ENCODE measurements at places on chromosomes 2 and 18. TPM values are rescaled to one million over a fixed set of nuclear protein-coding genes. Genes with fewer than 3 reads are reported as not detected.
A peak's percentile ranks its signal among the peaks of the same experiment; 100 is the strongest.

GRCh38 chr2:12232876-12233275, 483.9 kb upstream of the TRIB2 start:
- DNase-seq: no peak
- no peak overlapping the region for H3K4me3 ChIP-seq
- H3K4me1 ChIP-seq: 0 out of 2 replicates have a peak, but pooled peaks cover 2% of the 10 kb centered on the region

- DNase-seq: no peak
- H3K27me3 ChIP-seq: no peaks in the 10 kb centered on the region
- no peaks in the 10 kb centered on the region for H3K4me1 ChIP-seq
- H3K27ac ChIP-seq: no peak overlapping the region
- H3K4me3 ChIP-seq: no peak overlapping the region
- H3K36me3 ChIP-seq: no peaks in the 10 kb centered on the region
Measured at GRCh38 chr2:133713049-133713580, 144.9 kb upstream of the NCKAP5 start.

DNA sequence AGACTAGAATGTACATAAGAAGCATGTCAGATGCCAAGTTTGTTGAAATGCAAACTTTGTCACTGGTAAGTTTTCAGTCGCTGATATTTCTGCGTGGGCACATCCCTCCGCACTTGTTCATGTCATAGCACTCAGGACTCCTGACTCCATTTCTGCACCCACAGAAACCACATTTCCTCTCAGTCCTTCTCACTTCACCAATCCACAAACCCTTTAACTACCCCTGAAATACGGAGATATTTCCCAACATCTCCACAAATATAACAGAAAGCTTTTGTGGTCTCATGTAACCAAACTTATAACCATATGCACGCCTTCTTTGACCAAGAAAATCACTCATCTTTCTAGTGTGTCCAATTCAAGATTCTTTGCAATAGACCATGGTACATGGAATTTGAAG, 276.9 kb upstream of the ERBB4 start:
- no peak overlapping the region for H3K27ac ChIP-seq
- DNase-seq: no peak
- H3K4me3 ChIP-seq: no peak overlapping the region
- no peaks in the 10 kb centered on the region for H3K36me3 ChIP-seq
- H3K4me1 ChIP-seq: no peaks in the 10 kb centered on the region

DNA sequence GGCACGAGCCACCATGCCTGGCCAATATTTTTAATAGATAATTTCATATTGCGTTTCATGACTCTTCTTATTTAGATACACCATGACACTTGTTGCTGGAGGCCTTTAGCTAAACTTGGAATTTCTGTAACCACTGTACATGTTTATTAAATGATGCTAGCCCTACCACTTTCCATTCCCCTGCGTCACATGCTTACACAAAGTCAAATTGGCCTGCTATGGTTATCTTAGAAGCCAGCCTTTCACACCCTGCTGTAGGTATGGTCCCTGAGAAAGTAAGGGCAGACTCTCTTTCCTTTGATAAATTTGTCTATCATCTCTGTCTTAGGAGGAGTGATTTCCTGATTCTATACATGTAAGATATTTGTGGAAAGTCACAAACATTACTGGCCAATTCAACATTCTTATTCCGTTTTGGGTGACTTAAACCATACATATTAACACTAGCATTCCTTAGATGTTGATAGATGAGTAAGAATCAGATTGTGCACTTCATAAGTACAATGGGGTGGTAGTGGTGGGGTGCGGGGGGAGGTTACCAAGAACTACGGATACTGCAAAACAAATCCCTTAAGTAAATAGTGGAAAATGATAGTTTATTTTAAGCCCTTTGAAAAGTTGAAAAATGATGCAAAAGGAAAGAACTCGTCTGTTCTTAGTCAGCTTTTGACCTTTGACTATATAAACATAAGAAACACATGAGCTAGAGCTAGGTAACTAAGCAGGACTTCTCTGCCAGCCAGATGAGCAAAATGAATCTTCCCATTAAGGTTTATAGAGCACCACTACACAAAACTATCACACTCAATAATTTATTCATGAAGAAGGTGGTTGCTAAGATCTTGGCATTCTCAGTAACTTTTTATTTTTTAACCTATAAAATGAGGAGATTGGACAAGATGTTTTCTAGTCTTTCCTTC, 7.9 kb upstream of the NDUFV2 start:
- no peaks in the 10 kb centered on the region for H3K27me3 ChIP-seq
- H3K27ac ChIP-seq: no peak overlapping the region
- H3K4me3 ChIP-seq: no peak overlapping the region
- H3K36me3 ChIP-seq: no peaks in the 10 kb centered on the region
- H3K4me1 ChIP-seq: peaks cover 5% of the 10 kb centered on the region

- DNase-seq: peak; percentile 28
- H3K27ac ChIP-seq: no peak overlapping the region
- H3K4me1 ChIP-seq: no peaks in the 10 kb centered on the region
- no peak overlapping the region for H3K4me3 ChIP-seq
Measured at GRCh38 chr2:202104286-202104870, 31.3 kb downstream of the KIAA2012 start.

GRCh38 chr2:217075268-217076057, 215.6 kb upstream of the TNP1 start:
- H3K4me3 ChIP-seq: no peak overlapping the region
- H3K4me1 ChIP-seq: no peaks in the 10 kb centered on the region
- H3K27ac ChIP-seq: no peak overlapping the region
- no peaks in the 10 kb centered on the region for H3K27me3 ChIP-seq

DNA sequence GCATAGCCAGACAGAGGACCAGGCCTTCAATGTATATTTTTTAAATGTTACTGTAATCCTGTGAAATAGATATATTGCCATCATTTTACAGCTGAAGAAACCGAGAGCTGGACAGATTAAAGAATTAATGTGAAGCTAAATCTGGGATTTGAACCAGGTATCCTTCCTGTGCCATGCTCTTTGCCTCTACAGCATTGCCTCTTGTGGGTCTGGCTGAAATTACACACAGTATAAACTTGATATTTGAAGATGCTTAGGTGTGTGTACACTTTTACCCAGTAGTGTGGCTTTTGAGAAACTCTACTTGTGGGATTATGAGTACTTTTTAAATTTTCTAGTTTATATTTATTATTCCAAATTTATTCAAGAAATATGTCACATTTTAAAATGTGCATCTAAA, 264.5 kb downstream of the CNTNAP5 start:
- no peaks in the 10 kb centered on the region for H3K27me3 ChIP-seq
- DNase-seq: no peak
- H3K27ac ChIP-seq: no peak overlapping the region
- H3K36me3 ChIP-seq: no peaks in the 10 kb centered on the region
- H3K4me1 ChIP-seq: no peaks in the 10 kb centered on the region
- H3K4me3 ChIP-seq: no peak overlapping the region

DNA sequence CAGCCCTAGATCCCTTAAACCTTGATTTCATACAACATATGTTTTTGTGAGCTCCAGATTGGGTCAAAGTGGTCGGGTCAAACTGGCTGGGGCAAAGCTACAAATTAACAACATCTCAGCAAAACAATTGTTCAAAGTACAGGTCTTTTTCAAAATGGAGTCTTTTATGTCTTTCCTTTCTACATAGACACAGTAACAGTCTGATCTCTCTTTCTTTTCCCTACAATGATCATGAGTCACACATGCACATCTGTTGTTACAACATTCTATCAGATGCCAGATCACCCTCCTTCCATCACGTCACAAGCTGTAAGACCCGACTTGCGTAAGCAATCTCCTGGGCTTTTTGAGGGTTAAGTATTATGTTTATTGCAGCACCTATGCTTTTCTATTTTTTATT, 55.1 kb downstream of the RHOB start:
- no peaks in the 10 kb centered on the region for H3K27me3 ChIP-seq
- no peak overlapping the region for H3K4me3 ChIP-seq
- no peak for DNase-seq
- H3K27ac ChIP-seq: no peak overlapping the region
- H3K4me1 ChIP-seq: no peaks in the 10 kb centered on the region

DNA sequence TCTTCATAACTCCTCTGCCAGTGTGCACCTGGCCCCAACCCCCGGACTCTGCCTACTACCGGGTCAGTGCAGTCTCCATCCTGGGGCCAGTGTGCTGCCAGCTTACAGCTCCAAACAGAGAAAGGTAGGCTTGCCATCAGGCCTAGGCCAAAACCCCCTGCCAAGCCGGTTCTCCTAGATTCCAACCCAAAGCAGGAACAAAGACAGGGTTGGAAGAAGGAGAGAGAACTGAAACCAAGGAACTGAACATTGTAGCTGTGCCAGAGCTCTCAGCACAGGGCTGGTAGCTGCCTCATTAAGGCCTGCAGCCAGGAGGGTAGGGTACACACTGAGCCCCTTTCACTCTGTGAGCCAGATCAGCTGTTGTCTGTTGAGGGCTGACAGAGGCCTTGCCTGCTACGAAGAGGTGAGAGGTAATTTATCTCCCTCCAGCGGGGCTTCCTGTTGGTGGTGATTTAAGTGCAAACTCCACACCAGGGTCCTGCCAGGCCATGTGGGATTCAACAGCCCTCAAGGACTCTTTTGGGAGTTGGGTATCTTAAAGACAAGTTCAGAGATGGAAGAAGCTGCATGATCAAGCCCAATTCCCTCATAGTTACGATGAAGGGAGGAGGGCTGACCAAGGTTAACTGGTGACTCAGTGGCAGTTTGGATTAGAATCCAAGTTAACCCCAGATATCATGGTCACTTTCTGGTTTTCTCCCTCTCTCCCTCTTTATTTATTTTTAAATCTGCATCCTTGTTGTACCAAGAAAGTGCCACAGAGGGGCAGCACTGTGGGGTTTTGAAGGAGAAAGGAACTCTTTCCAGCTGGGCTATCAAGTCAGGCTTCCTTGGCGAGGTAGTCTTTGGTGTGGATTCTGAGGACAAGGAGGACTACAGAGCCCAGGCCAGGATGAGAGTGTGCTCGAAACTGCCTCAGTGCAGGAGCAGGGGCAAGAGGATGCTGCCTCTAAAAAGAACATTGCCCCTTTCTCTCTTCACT, 48.1 kb downstream of the CYRIA start:
- no peak overlapping the region for H3K27ac ChIP-seq
- H3K4me1 ChIP-seq: no peaks in the 10 kb centered on the region
- H3K27me3 ChIP-seq: peaks cover 8% of the 10 kb centered on the region
- no peaks in the 10 kb centered on the region for H3K36me3 ChIP-seq

GRCh38 chr2:95005726-95006125, 19.8 kb upstream of the MAL start:
- no peak for DNase-seq
- no peaks in the 10 kb centered on the region for H3K4me1 ChIP-seq
- no peak overlapping the region for H3K27ac ChIP-seq
- H3K4me3 ChIP-seq: no peak overlapping the region
- H3K27me3 ChIP-seq: no peaks in the 10 kb centered on the region

DNA sequence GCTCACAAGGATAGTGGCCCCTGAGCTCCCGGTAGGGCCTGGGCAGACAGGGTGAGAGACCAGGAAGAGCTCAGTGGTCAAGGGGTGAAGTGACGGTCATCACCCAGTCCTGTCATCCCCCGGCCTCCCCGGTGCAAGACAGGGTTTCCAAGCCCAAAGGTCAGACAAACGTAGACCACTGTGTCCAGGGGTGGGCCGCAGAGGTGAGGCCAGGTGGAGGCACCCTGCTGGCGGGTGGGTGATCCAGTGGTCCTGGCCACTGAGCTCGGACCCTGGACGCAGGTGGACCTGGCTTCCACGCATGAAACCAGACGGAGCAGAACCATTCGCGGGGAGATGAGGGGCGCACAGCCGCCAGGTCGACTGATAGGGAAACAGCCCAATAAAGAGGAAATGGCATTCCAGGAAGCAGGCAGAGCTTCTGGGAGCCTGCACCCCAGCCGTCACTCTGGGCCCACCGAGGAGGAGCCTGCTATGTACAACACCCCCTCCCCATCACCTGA, 14.4 kb upstream of the SNED1 start:
- no peak overlapping the region for H3K27ac ChIP-seq
- peaks cover 14% of the 10 kb centered on the region for H3K4me1 ChIP-seq
- no peak for DNase-seq
- H3K27me3 ChIP-seq: no peaks in the 10 kb centered on the region

Gene GFPT1
- total RNA-seq: 53.0 TPM

DNA sequence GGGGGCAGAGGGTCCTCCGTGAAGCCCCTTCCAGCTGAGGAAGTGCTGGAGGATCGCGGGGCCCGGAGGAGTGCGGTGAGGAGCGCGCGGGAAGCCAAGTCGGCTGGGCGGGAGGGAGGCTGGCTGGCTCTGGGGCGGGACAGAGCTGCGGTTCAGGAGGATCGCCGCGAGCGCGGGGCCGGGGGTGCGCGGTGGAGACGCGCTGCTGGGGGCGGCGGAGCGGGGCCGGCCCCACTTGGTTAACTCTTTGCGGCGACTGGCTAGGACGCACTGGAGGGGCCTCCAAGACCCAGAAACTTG, 464 bp downstream of the CYBRD1 start:
- H3K27me3 ChIP-seq: peaks cover 45% of the 10 kb centered on the region
- peaks cover 8% of the 10 kb centered on the region for H3K4me1 ChIP-seq
- no peak overlapping the region for H3K27ac ChIP-seq
- no peak for DNase-seq
- peak overlapping the region; percentile 63 for H3K4me3 ChIP-seq

- peaks cover 17% of the 10 kb centered on the region for H3K4me1 ChIP-seq
- no peak for DNase-seq
- H3K36me3 ChIP-seq: no peaks in the 10 kb centered on the region
- H3K27me3 ChIP-seq: no peaks in the 10 kb centered on the region
- peak overlapping the region; percentile 77 for H3K27ac ChIP-seq
- peak overlapping the region; percentile 55 for H3K4me3 ChIP-seq
Measured at GRCh38 chr2:176137906-176138305, 8.4 kb downstream of the HOXD8 start.

DNA sequence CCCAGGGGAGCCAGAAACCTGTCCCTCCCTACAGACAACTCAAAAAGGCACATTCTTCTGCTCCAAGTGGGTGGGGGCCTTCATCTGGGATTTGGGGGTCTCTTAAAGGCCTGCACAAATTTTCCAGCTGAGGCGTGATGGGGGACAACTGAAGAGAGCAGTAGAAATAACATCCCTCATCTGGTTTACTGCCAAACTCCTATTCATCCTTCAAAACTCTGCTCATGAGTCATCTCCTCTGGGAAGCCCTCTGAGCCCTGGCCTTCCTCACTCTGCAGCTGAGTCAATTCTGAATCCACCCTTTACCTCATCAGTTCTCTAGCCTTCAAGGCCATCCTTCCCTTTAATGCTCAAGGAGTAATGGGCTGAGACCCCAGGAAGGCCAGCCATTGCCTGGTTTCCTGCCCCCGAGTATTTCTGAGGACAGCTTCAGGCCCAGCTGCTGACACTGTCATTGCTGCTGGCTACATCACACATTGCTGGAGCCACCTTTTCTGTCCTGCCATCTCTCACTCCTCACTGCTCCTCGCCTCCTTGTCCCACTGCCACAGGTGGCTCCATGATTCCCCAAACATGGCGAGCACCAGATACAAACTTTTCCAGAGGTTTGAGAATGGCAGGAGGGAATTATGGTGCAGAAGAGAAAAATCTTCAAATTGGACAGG, 32.2 kb upstream of the GLI2 start:
- H3K4me3 ChIP-seq: no peak overlapping the region
- peak; percentile 83 for DNase-seq
- H3K27me3 ChIP-seq: no peaks in the 10 kb centered on the region
- H3K4me1 ChIP-seq: peaks cover 8% of the 10 kb centered on the region
- H3K36me3 ChIP-seq: no peaks in the 10 kb centered on the region

Gene KIAA2012
- total RNA-seq: not detected

- H3K4me1 ChIP-seq: no peaks in the 10 kb centered on the region
- H3K4me3 ChIP-seq: no peak overlapping the region
- no peak for DNase-seq
- no peak overlapping the region for H3K27ac ChIP-seq
Measured at GRCh38 chr2:67290451-67291290, 106.5 kb upstream of the ETAA1 start.

Gene CCDC68
- 0.41 TPM for total RNA-seq

GRCh38 chr18:44643004-44643403, 37.7 kb upstream of the SETBP1 start:
- no peaks in the 10 kb centered on the region for H3K4me1 ChIP-seq
- H3K27ac ChIP-seq: no peak overlapping the region
- H3K4me3 ChIP-seq: no peak overlapping the region
- H3K27me3 ChIP-seq: no peaks in the 10 kb centered on the region

Gene LDLRAD4
- 0.28 TPM for total RNA-seq
